ENCODE measurements at places on chromosomes 3 and 15.

DNA sequence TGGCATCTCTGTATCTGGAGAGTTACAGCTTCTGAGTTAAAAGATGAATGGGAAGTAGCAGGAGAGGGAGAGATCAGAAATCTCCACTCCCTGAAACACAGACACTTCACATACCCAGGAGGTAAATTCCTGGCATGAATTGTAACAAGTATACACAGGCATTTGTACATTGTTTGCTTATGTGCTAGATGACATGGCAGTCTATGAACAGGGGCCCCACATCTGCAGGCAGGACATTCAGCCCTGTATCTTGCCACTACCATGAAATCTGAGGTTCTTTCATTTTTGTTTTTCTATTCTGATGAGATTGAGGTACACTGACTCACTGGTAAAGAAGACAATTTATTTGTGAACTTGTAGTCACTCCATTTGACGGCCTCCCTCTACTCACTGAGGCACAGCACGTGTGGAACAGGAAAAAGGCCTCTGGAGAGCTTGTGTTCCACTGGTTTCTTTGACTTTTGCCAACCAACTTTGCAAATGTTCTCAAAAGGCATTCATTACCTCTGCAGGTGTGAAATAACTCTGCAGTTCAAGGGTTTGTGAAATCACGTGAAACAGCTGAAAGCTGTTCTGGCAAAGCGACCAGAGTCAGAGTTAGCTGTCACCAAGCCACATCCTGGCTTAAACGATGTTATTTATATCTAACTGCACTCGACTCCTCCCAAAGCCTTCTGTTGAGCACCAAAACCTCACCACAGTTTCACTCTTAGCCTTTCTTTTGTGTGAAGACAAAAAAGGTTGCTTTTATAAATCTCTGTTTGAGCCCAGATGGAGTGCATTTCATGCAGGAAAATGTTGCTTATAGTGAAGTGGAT lies 401.3 kb upstream of the CFAP20DC start:
- H3K27ac ChIP-seq = no peak overlapping the region
- DNase-seq = no peak
- no peaks in the 10 kb centered on the region for H3K36me3 ChIP-seq
- no peaks in the 10 kb centered on the region for H3K27me3 ChIP-seq

DNA sequence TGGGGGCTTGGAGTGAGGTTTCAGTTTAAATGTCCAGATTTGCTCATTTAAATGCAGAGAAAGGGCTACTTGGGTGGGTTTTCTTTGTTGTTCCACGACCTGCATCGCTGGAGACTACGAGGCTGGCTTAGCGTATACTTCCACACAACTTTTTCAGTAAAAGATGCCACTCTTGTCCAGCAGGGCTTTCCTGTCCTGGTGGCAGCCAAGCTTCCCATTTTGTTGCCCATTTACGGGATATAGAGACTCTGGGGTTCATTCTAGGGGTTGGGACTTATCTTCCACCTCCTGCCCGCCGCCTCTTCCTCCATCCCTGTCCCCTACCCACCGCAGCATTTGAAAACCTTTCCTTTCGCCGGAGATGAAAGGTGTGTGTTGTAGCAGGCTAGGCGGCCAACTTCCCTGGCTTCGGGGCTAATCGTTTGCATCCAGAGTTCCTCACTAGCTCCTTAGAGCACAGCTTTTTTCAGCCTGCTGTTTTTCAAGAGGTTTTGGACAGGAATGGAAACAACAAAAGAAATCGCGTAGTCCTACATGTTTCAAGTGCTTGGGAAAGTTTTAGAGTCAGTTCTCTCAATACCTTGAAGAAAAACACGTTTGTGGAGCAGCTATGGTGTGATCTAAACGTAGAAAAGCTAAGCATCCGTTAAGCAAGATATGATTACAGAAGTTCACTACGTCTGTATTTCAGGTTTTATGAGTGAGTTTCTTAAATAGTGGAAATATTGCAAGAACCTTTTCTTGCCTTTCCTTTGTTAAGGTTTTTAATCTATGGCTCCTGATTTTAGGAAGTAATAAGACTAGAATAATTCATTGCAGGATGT lies 843 bp downstream of the CHRNA5 start:
- H3K36me3 ChIP-seq = no peaks in the 10 kb centered on the region
- H3K4me1 ChIP-seq = peaks cover 15% of the 10 kb centered on the region
- peak overlapping the region; percentile 46 for H3K27ac ChIP-seq

DNA sequence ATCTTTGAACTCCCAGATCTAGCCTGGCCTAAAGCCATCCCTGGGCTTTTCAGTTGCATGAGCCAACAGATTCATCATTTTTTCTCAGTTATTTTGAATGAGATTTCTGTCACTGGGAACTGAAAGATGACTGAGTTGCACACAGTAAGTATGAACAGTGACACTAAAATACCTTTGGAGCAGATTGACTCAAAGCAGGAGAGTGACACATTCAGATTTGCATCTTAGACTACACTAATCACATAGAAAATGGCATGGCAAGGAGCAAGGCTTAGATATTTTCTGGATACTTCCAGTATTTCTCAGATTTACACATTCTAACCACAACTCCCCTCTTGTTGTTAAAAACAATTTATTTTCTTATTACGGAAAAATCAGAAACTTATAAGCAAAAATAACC lies 32.8 kb downstream of the SEC62 start:
- no peak overlapping the region for H3K4me3 ChIP-seq
- peak overlapping the region; percentile 84 for H3K27ac ChIP-seq
- H3K4me1 ChIP-seq = peaks cover 38% of the 10 kb centered on the region
- peaks cover 27% of the 10 kb centered on the region for H3K36me3 ChIP-seq
- peaks cover 2% of the 10 kb centered on the region for H3K27me3 ChIP-seq

DNA sequence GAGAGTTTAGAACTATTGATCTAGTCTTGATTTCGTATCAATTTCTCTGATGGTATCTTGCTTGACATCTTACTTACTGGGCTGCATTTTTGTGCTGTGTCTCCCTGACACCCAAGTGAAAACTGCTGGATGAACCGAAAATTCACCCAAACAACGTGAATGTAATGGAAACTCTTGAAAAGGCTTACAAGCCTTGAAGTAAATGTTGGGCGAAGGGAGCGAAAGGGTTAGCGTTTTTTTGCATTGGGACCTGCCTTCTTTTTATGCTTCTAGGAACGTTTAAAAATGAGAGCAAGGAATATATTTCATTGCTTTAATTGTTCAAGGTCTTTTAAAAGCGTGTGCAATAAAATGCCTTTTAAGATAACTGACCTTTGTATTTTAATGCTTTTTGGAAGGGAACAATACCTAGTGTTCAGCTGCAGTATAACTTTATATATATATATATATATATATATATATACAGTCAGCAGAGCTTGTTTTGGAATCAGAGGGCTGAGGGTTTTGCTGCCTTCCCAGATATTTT lies 94.1 kb downstream of the LPP start:
- peaks cover 2% of the 10 kb centered on the region for H3K27me3 ChIP-seq
- peaks cover 48% of the 10 kb centered on the region for H3K4me1 ChIP-seq
- DNase-seq = no peak
- no peak overlapping the region for H3K4me3 ChIP-seq
- H3K36me3 ChIP-seq = peaks cover 26% of the 10 kb centered on the region

DNA sequence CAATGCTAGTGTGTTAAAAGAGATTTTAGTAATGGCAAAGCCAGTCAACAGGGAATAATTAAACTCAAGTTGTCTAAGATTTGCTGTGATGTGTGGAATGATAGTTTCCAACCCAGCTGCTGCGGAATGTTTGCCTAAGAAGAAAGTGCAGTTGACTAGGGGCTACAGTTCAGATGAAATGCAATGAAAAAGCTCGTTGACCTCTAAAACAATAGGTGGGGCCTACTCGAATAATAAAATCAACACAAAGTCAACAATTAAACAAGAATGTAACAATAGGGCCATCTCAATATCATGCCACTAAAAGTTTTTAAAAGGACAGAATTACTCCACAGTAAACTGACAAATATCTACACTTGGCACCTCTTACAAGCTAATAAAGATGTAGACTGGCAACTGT lies 484.2 kb downstream of the MECOM start:
- H3K4me1 ChIP-seq = no peaks in the 10 kb centered on the region
- H3K4me3 ChIP-seq = no peak overlapping the region
- no peaks in the 10 kb centered on the region for H3K36me3 ChIP-seq
- H3K27me3 ChIP-seq = peaks cover 4% of the 10 kb centered on the region

GRCh38 chr15:64596701-64597476 lies 136.5 kb downstream of the ZNF609 start:
- no peaks in the 10 kb centered on the region for H3K27me3 ChIP-seq
- H3K36me3 ChIP-seq = 0 out of 2 replicates have a peak, but pooled peaks cover 5% of the 10 kb centered on the region
- H3K27ac ChIP-seq = peak overlapping the region; percentile 61
- peak; percentile 9 for DNase-seq
- H3K4me1 ChIP-seq = peaks cover 39% of the 10 kb centered on the region
- H3K4me3 ChIP-seq = peak overlapping the region; percentile 14

GRCh38 chr15:38768970-38769369 lies 204.4 kb upstream of the RASGRP1 start:
- no peak overlapping the region for H3K4me3 ChIP-seq
- peaks cover 1% of the 10 kb centered on the region for H3K36me3 ChIP-seq
- peak; percentile 39 for DNase-seq
- H3K27me3 ChIP-seq = no peaks in the 10 kb centered on the region
- H3K4me1 ChIP-seq = peaks cover 11% of the 10 kb centered on the region

GRCh38 chr3:125300416-125300815 lies 74.7 kb downstream of the ZNF148 start:
- peak overlapping the region; percentile 60 for H3K4me3 ChIP-seq
- H3K4me1 ChIP-seq = peaks cover 57% of the 10 kb centered on the region
- DNase-seq = peak; percentile 65
- peak overlapping the region; percentile 81 for H3K27ac ChIP-seq
- H3K36me3 ChIP-seq = peaks cover 21% of the 10 kb centered on the region
- H3K27me3 ChIP-seq = no peaks in the 10 kb centered on the region

Data from HFFc6 (cell line).